Aorta (tissue), 5 donors: ENCODE measurements at places on chromosomes 5 and 9.

DNA sequence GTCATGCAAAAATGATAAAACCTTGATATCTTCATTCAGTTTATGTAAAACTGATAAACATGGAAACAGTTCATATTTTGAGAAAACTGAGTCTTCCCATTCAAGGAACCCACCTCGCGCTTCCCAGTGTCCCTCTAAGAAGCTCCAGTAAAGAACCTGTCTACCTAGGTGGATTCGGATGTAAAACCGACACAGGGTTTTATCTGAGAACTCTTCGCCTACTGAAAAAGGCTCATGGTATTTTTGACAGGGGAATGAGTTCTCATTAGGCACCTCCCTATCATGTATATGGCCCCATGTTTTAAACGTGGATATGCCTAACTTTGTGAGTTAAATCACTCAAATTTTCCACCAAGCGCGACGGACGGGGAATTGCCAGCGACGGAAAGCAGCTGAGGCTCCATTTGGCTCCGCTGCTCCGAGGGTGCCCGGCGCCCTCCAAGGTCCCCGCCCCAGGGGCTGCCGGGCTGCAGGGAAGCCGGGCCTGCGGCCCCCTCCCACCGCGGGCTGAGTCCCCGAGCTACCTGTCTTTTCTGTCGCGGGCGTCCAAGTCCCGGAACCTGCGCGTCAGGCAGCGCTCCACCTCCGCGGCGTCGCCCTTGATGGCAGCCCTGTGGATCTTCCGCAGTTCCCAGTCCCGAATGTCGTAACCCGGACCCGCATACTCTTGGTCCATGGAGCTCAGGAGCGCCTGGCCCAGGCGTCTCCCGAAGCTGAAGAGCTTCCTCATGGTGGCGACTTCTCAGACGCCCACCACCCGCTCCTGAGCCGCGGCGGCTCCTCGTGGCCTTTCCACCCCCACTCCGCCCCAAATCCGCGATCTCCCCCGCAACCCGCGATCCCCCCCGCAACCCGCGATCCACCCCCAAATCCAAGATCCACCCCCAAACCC, 594 bp downstream of the ANKRD18A start:
- peak; percentile 43 for DNase-seq

DNA sequence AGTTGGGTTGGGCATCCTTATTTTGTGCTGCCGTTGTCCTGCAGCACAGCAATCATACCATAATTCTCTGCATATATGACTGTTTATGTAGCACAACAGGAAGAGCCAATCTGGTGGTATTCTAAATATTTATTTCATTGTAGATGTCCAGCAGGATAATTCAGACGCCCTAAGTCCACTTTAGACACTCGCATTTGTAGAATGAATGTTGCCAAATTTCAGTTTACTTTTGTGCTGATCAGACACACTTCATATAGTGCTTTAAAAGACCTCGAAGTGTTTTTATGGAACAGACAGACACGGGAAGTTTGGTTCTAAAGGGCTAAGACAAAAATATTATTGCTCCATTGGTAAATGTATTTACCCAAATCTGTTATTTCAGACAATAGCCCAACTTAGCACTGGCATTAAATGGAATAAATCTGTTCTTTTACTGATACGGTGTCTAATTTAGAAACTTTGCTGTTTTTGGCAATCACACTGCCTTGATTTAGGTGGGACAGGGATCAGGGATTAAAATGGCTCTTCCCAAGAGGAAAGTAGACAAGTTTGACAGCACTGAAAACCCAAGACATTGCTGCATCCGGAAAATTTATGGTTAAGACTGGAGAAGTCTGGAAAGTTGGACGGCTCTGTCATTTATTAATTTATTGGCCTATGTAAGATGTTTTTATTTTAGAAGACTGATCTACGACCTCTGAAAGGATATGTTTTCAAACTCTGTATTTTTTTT, 35.3 kb downstream of the PRDM6 start:
- DNase-seq: no peak

- no peak for DNase-seq
Measured at GRCh38 chr5:176814836-176815438, 4.6 kb downstream of the UNC5A start.

- no peak for DNase-seq
Measured at GRCh38 chr9:128276574-128277270, 646 bp downstream of the SWI5 start.

DNA sequence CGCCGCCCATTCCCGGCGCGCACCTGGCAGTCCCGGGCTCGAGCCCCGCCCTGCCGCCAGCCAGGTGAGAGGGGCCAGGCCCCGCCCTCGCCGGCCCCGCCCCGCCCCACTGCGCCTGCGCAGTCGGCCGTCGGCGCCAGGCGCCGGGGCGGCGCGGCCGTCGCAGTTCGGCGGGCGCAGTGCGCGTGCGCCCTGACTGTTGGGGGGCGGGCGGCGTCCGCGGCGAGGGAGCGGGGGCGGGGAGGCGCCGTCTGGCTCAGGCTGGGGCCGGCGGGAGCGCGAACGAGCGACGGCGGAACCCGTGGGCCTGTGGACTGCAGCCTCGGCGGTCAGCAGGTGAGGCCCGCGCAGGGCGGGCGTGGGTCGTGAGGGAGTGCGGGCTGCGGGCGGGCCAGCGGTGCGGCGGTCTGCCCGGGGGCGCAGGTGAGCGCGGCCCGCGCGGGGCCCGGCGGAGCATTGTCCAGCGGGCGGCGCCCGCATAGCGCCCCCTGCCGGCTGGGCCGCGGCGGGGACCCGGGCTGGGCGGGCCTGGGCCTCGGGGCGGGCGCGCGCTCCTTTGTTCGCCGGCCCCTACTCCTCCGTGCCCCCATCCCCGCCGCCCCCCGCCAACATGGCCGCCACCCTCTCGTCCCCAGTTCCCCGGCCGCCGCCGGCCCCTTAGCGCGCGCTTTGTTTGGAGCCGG, at the start of gene SPIN1:
SPIN1 (plus strand) TSS at position 242 of the 683 bp plus-strand sequence. CDS start 38,096 bp downstream, outside the sequence.
- peak; percentile 95 for DNase-seq

DNA sequence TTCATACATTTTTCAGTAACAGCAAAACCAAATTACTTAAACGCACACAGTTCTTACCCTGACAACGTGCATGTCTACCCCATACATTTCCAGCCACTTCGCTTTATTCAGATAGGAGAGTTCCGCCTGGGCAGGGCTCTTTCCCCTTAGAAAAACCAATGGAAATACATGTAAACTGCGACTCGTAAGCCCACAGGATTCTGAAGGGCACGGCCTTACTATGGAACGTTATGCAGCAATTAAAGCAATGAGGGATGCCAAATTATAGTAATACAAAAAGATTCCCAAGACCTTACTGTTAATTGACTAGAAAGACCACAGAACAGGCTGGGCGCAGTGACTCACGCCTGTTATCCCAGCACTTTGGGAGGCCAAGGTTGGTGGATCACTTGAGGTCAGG, 64.5 kb downstream of the EPB41L4B start:
- DNase-seq: no peak

GRCh38 chr9:107541523-107541922, 52.0 kb upstream of the KLF4 start:
- no peak for DNase-seq

DNA sequence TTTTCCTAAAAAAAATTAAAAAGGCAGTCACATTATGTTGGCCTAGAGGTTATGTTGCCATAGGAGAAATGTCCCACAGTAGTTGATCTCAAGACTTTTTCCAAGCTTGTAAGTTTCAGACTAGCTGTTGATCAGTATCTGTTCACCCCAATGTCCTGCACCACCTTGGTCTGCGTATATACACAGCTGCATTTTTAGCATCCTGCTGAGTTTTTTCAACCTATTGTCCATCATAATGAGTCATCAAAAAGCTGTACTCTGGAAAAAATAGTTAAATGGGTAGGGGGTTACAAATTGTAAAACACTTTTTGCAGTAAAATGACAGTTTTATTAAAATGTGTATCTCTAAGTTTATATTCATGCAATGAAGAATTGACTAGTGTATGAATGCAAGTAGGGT, 53.2 kb upstream of the TMEM171 start:
- no peak for DNase-seq
